NCI-H510A treated with DMSO at 0.1 percent for 48 hours (cell line): ENCODE measurements at places on chromosomes 6 and 20.

DNA sequence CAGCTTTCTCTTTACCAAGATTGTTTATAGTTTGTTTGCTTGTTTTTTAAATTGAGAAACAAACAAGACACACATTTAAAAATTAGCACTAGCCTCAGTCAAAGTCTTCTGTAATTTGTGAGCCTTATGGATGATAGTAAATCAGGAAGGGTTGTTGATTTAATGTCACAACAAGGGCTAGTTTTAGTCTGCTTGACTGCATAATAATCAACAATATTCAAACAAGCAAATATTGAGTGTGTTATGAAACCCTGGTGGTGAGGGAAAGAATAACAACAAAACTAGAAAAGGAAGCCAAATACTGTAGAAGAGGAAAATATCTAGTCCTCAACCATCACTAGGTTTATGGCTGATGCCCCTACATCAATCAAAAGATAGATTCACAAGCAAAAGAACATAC is 228.6 kb downstream of the TBC1D7 start:
- no peak for DNase-seq

DNA sequence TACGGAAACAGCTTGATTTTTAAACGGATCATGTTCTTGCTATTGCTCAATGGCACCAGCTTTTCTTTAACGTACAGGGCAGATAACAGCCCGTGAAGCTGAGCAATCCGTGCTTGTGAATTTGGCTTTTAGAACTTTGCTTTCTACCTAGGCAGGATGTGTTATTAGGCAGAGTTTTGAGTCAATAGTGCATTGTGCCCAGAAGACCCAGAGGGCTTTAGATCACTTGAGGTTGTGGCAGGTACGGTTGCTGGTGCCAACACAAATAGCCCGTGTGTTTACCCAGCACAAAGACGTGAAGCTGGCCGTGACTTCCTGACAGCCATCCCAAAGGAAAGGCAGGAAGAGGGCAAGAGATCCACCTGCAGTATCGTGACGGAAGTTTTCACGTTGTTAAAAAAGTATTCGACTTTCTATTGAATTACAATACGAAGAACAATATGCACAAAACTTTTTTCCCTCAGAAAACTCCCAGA is 117.4 kb upstream of the FRMD1 start:
- DNase-seq = peak; percentile 93

- no peak for DNase-seq
Measured at GRCh38 chr20:63129376-63129965, 86.5 kb downstream of the YTHDF1 start.

GRCh38 chr20:41133709-41134361 is 3.5 kb upstream of the PLCG1 start:
- no peak for DNase-seq

DNA sequence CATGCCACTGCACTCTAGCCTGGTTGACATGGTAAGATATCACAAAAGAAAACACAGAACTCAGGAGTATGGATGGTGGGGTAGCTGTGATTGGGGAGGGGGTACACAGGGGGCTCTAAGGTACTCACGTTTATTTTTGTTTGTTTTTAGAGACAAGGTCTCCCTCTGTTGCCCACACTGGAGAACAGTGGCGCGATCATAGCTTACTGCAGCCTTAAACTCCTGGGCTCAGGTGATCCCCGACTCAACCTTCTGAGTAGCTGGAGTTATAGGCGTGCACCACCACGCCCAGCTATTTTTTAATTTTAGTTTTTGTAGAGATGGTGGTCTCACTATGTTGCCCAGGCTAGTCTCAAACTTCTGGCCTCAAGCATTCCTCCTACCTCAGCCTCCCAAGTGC is 29.3 kb downstream of the BCL2L1 start:
- no peak for DNase-seq

- no peak for DNase-seq
Measured at GRCh38 chr6:17666646-17667045, 40.1 kb downstream of the NUP153 start.

GRCh38 chr20:40966103-40966502 is 62.5 kb upstream of the TOP1 start:
- no peak for DNase-seq

- no peak for DNase-seq
Measured at GRCh38 chr6:408148-408547, 16.6 kb downstream of the IRF4 start.

DNA sequence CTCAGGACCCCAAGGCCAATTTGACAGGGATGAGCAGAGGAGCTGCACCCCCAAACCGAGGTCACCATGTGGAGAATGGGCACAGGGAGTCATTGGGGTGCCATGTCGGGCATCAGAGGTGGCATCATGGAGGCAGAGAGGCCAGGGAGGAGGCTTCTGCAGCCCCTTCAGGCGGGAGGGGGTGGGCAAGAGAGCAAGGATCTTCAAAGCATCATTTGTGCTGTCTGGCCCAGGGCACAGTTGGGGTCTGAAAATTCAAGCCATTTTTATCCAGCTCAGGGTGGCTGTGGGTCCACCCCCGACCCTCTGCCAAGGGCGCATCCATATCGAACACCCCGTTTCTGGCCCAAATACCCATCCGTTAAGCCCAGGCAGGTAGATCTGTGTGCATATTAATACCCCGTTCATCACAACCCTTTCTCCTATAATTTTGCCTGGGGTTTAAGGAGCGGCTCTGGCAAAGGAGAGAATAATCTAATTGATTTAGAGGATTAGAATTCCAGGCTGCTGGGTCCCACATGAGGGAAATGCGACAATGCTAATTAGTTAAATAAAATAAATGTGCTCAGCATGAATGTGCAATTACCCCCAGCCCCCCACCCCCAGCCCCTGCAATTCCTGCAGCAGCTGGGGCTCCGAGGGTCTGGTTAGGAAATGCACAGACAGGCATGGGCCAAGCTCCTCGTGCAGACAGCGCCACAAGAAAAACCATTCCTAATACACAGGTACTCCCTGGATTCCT is 31.9 kb downstream of the VSTM2L start:
- DNase-seq = no peak

DNA sequence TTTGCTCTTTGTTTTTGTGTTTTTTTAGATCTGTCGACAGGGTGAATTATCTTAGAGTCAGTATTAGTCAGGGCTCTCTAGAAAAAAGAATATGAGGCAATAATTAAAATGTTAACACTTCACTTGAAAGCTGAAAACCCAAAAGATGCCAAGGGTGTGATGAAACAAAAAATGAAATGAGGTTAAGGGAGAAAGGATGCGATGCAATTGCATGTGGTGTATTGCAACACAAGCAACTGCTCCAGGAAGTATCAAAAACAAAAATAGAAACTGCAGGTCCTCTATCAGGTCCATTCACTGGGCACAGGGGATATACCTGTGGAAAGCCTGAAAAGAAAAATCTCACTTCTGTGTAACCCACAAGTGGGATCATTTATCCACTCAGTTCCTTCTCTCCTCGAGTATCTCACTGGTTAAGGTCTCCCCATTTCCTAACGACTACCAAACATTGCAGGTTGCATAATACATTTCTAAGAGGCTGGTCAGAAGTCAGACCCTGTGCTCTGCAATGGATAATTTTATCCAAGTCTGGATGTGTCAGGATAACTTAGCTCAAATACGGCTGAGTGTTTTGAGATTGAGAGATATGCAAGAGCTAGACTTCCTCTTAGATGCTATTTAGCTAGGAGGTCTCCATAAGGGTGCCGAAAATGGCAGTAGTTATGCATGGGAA is 257.7 kb upstream of the GJE1 start:
- no peak for DNase-seq

DNA sequence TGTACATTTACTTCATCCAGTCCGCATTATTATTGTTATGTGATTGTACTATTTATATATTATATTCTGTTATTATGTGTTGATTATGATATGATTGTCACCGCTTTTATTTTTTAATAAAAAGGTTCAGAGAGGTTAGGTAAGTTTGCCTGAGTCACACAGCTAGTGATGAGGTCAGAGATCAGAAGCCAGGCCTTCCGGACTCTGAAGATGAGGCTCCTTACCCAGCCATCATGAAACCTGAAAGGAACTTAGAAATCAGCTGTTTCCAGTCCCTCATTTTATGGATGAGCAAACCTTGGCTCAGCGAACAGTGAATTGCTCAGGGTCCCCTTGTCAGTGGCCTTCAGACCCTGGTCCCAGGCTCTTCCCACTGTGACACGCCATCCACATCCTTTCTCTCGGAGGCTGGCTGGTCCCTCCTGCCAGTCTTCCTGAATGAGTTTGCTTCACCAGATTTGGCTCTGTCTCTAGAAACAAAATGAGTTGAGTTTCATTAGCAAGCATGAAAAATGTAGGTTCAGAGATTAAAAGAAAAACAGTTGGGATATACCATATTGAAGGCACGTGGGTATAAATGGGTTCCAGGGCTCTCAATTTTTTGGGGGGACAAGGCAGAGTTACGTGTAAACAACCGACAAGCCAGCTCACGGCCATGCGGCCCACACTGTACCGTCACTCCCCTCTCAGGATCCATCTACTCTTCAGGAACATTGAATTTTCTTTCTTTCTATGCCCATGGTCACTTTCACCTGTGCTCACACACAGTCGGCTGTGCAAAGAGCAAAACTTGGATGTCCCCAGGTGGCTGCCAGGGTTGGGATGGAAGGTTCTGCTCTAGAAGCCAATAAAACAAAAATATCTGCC is 132.9 kb downstream of the ZDHHC14 start:
- DNase-seq = no peak

GRCh38 chr6:125869427-125869826 is 78.7 kb downstream of the NCOA7 start:
- DNase-seq = no peak

- DNase-seq = no peak
Measured at GRCh38 chr20:25573288-25574251, 11.8 kb downstream of the NINL start.

GRCh38 chr6:143823548-143823947 is 19.6 kb upstream of the LTV1 start:
- DNase-seq = no peak

GRCh38 chr6:6251555-6252280 is 68.7 kb downstream of the F13A1 start:
- DNase-seq = no peak
